ENCODE measurements at places on chromosomes 3 and 15. TPM values are rescaled to one million over a fixed set of nuclear protein-coding genes. Genes with fewer than 3 reads are reported as not detected.

DNA sequence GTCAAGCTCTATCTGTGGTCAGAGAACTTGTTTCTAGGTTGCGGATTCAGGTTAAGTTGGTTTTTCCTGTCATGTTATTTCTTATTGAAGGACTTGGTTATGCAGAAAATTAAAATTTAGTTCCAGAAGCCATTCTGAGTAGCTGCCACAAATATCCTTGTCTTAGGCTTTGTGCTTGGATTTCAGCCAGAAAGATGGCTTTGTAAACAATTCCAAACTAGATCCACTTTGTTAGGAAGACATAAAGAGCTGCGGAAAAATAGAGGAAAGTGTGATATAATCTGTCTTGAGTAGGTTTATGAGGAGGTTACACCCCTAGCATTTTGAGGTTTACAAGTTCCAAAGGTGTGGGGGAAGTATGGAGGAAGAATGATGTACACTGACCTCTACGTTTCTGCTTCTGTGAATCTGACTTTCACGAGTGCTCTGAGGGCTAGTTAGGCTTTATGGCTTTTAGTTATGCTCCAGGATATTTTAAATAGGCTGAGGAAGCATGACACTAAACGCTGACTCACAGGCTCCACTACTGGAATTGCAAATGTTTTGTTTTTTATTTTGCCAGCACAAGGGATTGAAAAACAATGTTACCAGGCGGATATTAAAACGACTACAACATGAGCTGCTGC lies 46.3 kb upstream of the UTS2B start:
- peak; percentile 85 for DNase-seq

DNA sequence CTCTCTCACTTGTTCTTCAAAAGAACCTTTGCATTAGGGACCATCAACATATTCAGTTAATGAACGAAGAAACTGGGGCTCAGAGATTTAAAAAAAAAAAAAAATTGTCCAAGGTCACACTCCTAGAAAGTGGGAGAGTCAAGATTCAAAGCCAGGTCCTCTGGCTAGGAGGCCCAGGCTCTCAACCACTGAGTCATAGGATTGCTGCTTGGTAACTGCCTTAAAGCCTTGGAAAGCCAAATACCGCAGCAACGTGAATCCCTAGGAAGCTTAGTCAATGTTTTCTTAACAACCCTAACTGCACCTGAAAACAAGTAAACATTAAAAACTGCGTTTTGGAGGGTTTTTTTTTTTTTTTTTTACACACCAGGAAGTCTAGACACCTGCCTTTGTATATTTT lies 156.8 kb downstream of the WNT5A start:
- peak; percentile 98 for DNase-seq

- peak; percentile 16 for DNase-seq
Observed at GRCh38 chr3:113105093-113105449, 106.3 kb upstream of the BOC start.

DNA sequence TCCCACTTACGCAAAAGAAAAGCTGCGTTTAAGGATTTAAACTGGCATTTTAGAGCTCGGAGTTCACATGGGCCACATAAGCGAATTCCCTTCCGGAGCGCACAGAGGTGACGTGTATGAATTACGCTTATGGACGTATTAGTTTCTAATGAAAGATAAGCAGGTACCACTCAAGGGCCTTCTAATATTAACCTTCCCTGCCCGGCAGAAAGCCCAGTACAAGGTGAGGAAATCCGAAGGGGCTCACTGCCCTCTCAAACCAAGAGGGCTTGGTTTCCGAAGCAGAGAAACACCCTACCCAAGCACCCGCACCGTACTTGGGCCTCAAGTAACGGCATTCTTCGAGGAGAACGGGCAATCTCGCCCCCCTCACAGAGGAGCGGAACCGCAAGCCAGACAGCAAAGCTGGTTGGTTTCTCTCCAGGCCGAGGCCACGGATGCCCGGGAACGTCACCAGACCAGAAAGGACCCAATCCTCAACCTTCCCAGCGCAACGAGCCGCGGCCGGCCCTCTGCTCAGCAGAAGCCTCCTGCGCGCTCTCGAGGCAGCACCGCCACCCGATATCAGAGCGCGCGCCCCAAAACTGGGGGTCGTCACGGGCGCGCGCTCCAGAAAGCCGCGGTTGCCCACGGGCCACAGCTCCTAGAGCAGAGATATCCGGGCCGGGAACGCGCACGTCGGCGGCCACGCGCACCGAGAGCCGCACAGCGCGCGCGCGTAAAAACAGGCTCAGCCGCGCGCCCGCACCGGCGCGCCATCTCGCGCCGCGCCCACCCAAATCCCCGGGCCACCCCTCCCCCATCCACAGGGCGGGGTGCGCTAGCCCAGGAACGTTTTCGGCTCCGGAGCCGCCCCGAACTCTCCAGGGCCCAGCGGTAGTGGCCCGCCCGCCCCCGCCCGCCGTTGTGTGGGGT lies 676 bp downstream of the QRICH1 start:
- DNase-seq, result peak; percentile 75

- no peak for DNase-seq
Observed at GRCh38 chr3:122671553-122671952, 9.1 kb upstream of the PARP14 start.

- peak; percentile 52 for DNase-seq
Observed at GRCh38 chr3:194137506-194138474, 1.8 kb downstream of the HES1 start.

GRCh38 chr15:60744826-60745460 lies 266.0 kb upstream of the ICE2 start:
- no peak for DNase-seq

GRCh38 chr3:136495213-136495612 lies 245.1 kb downstream of the PCCB start:
- DNase-seq, result no peak

Gene ZBBX
- total RNA-seq, result not detected

Gene ZDHHC23
- 1.3 TPM for total RNA-seq

Gene PRKCD
- total RNA-seq, result 5.0 TPM

Gene OSBPL10
- total RNA-seq, result 4.7 TPM
